Stimulated activated CD8-positive, alpha-beta memory T cell treated with anti-CD3 and anti-CD28 coated beads, Interleukin-7, amount 100 ng/mL, for 24 hours (primary cell): ENCODE measurements at places on chromosomes 7 and 10.

- DNase-seq: no peak
These were observed 7.1 kb downstream of the CPED1 start for GRCh38 chr7:120995654-120996053.

GRCh38 chr10:102246261-102246660 is 929 bp downstream of the GBF1 start:
- no peak for DNase-seq

DNA sequence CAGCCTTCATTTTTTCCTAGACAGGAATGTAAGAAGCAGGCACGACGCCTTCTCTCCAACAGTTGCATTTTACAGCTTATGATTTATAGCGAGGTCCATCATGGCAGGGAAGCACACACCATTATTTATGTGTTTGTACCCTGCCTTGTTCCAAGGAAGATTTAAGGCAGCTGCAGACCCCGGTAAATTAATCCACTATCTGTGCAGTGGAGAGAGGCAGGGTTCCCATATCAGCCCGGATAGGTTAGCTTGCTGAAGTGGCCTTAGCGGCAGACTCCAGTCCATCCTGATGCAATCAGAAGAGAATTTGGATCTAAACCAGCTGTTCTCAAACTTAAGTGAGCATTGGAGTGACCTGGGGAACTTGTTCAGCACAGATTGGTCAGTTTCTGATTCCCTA is 359.4 kb downstream of the GALNT17 start:
- DNase-seq: no peak

GRCh38 chr7:102282465-102283362 is 4.0 kb upstream of the SH2B2 start:
- no peak for DNase-seq

DNA sequence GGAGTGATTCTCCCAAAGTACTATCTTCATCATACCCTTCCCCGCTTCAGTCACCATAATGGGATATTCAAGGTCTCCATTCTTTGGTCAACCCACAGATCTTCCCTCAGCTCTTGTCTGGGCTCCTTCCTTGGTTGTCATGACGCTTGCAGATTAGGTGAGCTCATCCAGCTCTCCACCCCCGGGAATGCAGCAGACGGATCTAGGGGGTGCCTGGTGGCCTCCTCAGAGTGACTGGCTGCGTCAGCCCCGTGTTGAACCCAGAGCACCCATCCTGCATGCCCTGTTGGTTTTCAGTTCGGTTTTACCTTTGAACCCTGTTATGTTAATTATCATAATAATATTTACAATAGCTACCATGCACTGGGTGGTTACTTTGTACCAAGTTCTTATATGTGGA is 6.4 kb downstream of the NEURL1 start:
- no peak for DNase-seq

DNA sequence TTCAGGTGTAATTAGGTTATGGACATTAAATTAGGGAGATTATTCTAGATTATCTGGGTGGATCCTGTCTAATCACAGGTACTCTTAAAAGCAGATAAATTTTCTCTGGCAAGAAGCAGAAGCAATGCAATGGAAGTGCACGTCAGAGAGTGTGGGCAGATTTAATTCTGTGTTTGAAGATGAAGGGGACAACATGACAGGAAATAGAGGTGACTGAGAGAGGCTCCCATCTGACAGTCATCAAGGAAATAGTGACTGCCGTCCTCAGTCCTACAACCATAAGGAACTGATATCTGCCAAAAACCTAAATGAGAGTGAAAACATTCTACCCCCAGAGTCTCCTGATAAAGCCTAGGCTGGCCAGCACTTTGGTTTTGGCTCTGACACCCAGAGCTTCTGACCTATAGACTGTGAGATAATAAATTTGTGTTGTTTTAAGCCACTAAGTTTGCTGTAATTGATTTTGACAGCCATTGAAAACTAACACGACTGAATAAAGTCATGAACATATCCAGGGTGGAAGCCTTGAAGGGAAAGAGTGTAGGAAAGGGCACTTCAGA is 30.5 kb upstream of the DDX50 start:
- no peak for DNase-seq

- DNase-seq: no peak
These were observed 206.5 kb upstream of the PPP2R2D start for GRCh38 chr10:131694168-131694780.

GRCh38 chr10:37952926-37953325 is 23.5 kb downstream of the ZNF25 start:
- DNase-seq: no peak

GRCh38 chr10:119502618-119503155 is 39.8 kb downstream of the RGS10 start:
- no peak for DNase-seq

GRCh38 chr10:127047878-127048238 is 142.6 kb downstream of the DOCK1 start:
- DNase-seq: no peak
